ENCODE measurements at places on chromosomes 1 and 21.

DNA sequence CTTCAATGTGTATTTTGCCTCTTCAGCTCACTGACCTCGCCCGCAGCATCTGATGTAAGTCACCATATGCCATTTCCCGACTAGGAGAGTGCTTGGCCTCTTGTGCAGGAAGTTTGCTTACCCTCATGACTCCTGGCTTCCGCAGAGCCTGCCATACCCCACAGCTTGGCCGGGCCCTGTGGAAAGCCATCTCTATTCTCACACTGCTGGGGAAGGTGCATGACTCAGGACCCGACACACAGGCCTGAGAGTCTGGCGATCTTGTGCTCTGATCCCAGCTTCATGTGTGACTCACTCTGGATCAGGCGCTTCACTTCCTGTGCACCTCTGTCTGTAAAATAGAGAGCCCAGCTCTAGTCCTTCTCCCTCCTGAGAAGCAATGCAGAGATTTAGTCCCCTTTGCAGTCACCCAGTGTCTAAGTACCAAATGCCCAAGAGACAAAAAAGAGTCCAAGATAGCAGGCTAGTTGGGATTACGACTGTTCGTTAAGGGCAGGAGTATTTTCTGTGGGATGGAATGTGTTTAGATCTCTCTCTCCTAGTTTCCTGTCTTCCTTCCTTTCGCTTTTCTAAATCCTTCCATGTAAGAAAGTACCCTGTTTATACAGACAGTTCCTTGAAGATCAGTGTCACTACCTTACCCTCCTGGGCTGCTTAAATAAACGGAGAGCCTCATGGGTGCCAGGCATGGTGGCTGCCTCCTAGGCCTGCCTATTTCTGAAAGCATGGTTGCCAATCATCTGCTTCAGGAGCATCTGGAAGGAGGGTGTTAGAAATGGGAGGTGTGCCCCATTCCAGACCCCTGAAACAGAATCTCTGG, 62.8 kb upstream of the KIF26B start:
- no peak for DNase-seq

GRCh38 chr1:228751360-228752098, 16.2 kb downstream of the RHOU start:
- no peak for DNase-seq

- no peak for DNase-seq
Measured at GRCh38 chr21:29540289-29540688, 241.6 kb downstream of the BACH1 start.

DNA sequence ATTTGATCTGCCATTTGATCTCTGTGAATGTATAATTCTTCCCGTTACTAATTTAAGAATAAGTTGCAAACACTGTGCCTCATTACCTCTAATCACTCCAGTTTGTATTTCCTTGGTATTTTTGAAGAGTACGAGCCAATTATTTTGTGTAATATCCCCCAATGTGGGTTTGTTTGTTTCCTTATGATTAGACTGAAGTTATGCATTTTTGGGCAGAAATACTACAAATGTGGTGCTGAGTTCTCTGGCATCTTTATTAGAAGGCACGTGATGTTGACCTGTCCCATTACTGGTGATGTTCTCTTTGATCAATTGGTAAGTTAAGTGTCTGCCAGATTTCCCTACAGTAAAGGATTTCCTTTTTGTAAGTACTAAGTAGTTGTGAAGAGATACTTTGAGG, 10.3 kb downstream of the MIXL1 start:
- no peak for DNase-seq

DNA sequence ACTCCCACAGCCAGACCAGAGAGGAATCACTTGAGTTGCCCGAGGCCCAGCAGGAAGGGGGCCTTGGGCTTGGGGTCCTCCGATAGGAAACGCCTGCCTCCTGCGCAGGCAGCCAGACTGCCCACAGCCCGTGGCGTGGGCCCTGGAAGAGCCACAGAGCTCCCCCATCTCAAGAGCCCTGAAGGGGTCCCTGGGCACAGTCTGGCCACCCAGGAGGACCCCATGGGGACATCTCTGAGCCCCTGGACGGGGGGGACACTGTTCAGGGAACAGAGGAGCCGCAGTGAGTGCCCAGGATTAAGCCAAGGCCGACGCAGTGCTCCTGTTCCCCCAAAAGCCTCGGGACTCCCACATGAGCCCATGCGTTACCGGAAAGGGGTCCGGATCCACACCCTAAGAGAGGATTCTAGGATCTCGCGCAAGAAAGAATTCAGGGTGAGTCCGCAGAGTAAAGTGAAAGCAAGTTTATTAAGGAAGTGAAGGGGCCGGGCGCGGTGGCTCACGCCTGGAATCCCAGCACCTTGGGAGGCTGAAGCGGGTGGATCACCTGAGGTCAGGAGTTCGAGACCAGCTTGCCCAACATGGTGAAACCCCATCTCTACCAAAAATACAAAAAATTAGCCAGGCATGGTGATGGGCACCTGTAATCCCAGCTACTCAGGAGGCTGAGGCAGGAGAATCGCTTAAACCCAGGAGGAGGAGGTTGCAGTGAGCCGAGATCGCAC, 38.1 kb upstream of the LBR start:
- no peak for DNase-seq

- no peak for DNase-seq
Measured at GRCh38 chr1:1033731-1034438, 14.0 kb downstream of the AGRN start.

- no peak for DNase-seq
Measured at GRCh38 chr1:219666242-219666641, 53.3 kb upstream of the ZC3H11B start.

DNA sequence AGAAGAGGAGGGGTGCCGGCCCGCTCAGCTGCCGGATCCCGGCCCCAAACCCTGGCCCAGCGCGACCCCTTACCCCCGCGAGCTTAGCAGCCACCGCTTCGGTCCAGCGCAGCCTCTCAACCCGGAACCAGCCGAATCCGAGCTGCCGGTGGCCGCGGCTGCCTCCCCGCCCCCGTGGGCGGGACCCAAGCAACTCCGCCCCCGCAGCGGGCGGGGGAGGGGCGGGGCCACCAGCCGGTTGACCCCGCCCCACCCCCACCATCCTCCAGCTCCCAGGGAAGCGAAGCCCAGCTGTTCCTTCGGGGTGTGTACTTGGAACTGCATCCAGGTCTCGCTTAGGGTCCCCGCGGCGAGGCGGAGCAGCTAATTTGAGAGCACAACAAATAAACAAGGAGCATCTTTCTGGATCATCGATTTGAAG, at the start of gene TRIM62:
TSS of gene TRIM62 (minus strand) at position 123 of the 421 bp plus-strand sequence. CDS start 611 bp downstream, outside the sequence.
- peak; percentile 66 for DNase-seq

DNA sequence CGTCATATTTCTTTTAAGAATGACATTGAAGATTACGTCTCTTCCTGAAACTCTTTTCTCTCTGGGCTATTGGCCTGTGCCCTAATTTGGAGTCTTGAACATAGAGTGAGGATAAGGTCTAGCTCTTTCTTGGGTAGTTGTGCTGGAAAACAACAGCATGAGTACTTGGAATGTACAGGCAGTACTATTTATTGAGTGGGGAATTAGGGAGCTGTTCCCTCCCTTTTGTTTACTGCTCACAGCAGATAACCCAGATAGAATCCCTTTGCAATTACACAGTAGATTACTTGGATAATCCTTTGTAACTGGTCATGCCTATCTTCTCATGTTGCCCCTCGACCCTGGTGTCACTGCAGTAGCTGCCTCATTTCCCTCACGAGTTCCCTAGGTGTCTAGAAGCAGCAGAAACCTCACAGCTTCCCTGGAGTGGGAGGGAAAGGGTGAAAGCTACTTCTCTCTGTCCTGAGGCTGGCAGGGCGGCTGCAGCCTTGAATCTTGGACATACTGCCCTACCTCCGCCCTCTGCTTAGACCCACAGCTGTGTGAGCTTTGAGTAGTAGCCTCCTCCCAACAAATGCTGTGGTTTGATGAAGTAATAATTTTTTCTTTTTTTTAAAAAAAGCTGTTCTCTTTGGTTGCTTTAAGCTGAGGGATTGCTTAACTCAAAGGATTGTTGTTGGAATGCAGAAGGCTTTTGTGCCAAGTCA, 70.6 kb downstream of the FGGY start:
- DNase-seq, result no peak

DNA sequence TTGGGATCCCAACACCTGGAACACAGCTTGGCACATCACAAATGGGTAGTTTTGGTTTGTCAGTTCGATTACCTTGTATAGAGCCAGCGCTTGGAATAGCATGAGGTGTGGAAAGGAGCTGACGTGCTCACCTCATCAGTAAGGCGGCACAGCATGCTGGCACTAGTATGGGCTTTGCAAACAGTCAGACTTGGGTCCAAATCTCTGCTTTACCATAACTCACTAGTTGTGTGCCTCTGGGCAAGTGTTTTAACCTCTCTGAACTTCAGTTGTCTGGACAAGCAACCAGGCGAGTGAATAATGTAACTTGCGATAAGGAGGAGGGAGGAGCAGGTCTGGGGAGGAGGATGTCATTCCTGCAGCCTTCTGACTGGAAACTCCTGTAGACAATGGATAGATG, 26.3 kb upstream of the NEK2 start:
- no peak for DNase-seq

All from effector CD8-positive, alpha-beta T cell (primary cell).